ENCODE measurements at places on chromosomes 1 and 21. TPM values are rescaled to one million over a fixed set of nuclear protein-coding genes. Genes with fewer than 3 reads are reported as not detected.

- H3K27me3 ChIP-seq: no peaks in the 10 kb centered on the region
- no peak overlapping the region for H3K4me3 ChIP-seq
- no peaks in the 10 kb centered on the region for H3K4me1 ChIP-seq
- H3K36me3 ChIP-seq: no peaks in the 10 kb centered on the region
- H3K27ac ChIP-seq: no peak overlapping the region
- no peak for DNase-seq
These were observed 43.4 kb downstream of the LTN1 start for GRCh38 chr21:28949318-28949717.

DNA sequence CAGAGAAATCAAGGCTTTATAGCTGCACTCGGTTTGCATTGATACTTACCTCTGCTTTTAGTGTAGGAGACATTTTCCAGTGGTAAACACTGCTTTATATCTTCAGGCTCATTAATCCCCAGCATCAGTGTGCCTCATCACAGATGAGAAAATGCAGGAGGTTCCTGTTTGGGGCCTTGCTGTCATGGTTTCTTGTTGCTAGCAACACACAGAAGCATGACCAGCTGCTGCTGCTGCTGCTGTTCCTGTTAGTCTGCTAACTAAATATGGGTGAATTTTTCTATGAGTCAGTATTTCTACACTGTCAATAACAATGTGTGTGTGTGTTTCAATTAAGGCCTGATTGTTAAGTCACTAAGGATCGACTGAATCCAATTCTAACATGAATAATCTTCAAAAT is 85.8 kb upstream of the RGS1 start:
- H3K27me3 ChIP-seq: no peaks in the 10 kb centered on the region
- H3K4me3 ChIP-seq: no peak overlapping the region
- no peaks in the 10 kb centered on the region for H3K36me3 ChIP-seq
- DNase-seq: peak; percentile 41
- H3K4me1 ChIP-seq: peaks cover 5% of the 10 kb centered on the region
- H3K27ac ChIP-seq: peak overlapping the region; percentile 67

- H3K36me3 ChIP-seq: no peaks in the 10 kb centered on the region
- H3K4me1 ChIP-seq: no peaks in the 10 kb centered on the region
- no peak overlapping the region for H3K27ac ChIP-seq
- no peak for DNase-seq
- H3K27me3 ChIP-seq: no peaks in the 10 kb centered on the region
- H3K4me3 ChIP-seq: no peak overlapping the region
These were observed 455.0 kb downstream of the BRINP3 start for GRCh38 chr1:190022709-190023108.

DNA sequence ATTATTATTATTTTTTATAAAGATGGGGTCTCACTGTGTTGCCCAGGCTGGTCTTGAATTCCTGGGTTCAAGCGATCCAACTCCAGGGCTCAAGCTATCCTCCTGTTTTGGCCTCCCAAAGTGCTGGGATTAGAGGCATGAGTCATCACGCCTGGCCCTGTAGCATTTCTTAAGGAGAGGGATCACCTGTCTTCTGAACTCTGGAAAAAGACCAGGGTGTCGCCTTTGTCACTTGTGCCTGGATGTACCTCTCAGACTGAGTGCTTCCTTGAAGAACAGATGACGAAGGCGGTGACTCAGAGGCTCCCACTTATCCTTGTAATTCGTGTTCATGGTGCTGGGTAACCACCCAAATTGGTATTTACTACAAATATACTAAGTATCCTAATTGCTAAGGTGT is 2.4 kb upstream of the CGN start:
- H3K36me3 ChIP-seq: no peaks in the 10 kb centered on the region
- H3K4me1 ChIP-seq: peaks cover 30% of the 10 kb centered on the region
- no peaks in the 10 kb centered on the region for H3K27me3 ChIP-seq
- H3K27ac ChIP-seq: peak overlapping the region; percentile 89

DNA sequence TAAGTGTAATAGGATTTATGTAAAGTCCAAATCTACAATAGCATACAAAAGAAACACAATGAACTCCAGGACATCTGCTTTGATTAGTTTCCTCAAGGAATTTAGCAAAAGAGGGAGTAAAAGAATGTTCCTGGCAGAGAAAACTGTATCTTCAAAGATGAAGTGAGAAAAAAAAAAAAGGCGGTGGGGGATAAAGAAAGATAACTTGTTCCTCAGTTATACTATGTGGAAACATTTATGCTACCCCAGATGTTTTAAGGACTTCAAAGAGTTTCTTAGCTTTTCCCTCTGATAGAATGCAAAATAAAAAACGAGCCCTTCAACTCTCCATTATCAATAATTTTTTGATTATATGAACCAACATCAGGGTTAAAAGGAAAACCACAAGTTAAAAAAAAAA is 908.9 kb upstream of the ADGRL2 start:
- H3K4me1 ChIP-seq: peaks cover 8% of the 10 kb centered on the region
- no peak overlapping the region for H3K4me3 ChIP-seq
- no peak for DNase-seq
- H3K36me3 ChIP-seq: no peaks in the 10 kb centered on the region
- H3K27me3 ChIP-seq: no peaks in the 10 kb centered on the region

DNA sequence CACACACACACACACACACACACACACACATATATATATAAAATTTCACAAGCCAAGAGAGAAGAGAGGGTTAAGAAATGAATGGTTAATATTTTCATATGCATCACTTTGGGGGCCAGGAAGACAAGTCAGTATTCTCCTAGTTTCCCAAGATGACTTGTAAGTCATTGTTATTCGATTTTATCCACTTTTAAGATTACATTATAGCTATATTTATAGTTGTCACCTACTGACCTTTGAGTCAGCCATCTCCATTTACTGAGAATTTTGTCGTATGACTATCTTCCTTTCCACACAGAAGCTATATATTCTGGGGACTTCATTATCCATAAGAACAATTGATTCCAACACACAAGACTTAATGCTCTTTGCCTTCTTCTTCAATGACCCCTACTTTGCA is 8.9 kb downstream of the LYST start:
- peaks cover 24% of the 10 kb centered on the region for H3K4me1 ChIP-seq
- no peaks in the 10 kb centered on the region for H3K27me3 ChIP-seq
- H3K4me3 ChIP-seq: no peak overlapping the region
- no peak overlapping the region for H3K27ac ChIP-seq

GRCh38 chr1:174812656-174813055 is 187.1 kb upstream of the CACYBP start:
- no peaks in the 10 kb centered on the region for H3K27me3 ChIP-seq
- H3K27ac ChIP-seq: no peak overlapping the region
- H3K4me3 ChIP-seq: no peak overlapping the region
- H3K4me1 ChIP-seq: no peaks in the 10 kb centered on the region

- H3K36me3 ChIP-seq: no peaks in the 10 kb centered on the region
- H3K27me3 ChIP-seq: no peaks in the 10 kb centered on the region
- H3K27ac ChIP-seq: no peak overlapping the region
- H3K4me3 ChIP-seq: no peak overlapping the region
- no peak for DNase-seq
- no peaks in the 10 kb centered on the region for H3K4me1 ChIP-seq
These were observed 631.9 kb upstream of the ADGRL4 start for GRCh38 chr1:79638382-79638781.

DNA sequence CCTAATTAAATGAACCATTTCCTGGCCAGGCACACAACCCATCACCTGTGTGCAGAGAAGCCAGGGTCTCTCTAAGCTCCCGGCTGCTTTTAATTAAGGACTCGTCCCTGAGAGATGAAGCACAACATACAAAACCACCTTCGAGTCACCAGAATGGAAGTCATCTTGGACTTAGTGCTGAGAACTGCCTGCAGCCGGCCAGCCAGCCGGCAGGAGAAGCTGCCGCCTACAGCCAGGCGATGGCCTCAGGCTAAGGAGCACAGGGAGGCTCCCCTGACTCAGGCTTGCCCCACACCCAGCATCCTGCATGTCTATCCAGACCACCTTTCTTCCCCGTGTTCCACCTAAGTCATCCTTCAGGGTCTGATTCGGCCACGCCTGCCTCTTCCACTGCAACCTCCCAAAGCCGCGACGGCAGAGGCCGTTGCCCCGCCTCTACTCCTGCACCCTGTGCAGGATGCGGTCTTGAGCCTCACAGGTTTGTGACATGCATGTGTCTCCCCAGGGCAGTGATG is 83.6 kb downstream of the SLC66A1 start:
- DNase-seq: no peak
- no peaks in the 10 kb centered on the region for H3K27me3 ChIP-seq
- H3K4me3 ChIP-seq: no peak overlapping the region
- H3K27ac ChIP-seq: no peak overlapping the region
- no peaks in the 10 kb centered on the region for H3K36me3 ChIP-seq

DNA sequence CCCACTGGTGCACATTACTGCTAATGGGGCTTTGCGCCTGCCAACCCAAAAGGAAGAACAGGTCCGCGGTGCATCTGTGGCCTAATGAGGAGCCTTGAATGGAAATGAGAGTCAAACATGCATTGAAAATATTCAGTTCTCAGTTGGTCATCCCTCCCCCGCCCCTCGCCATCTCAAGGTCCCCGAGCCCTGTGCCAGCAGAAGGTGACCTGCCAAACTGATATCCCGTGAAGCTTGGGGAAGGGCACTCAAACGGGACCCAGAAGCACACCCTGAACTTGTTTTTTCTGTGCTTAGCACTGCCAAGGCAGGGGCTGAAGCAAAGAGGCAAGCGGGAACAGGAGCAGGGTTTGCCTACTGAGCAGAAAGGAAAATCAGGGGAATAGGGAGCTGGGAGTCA is 67.9 kb upstream of the ZNF648 start:
- no peaks in the 10 kb centered on the region for H3K4me1 ChIP-seq
- no peak for DNase-seq
- H3K27me3 ChIP-seq: no peaks in the 10 kb centered on the region
- no peaks in the 10 kb centered on the region for H3K36me3 ChIP-seq
- H3K4me3 ChIP-seq: no peak overlapping the region

GRCh38 chr1:18482721-18483425 is 2.1 kb downstream of the KLHDC7A start:
- no peaks in the 10 kb centered on the region for H3K27me3 ChIP-seq
- no peak overlapping the region for H3K27ac ChIP-seq
- no peaks in the 10 kb centered on the region for H3K36me3 ChIP-seq
- DNase-seq: no peak
- peaks cover 17% of the 10 kb centered on the region for H3K4me1 ChIP-seq

DNA sequence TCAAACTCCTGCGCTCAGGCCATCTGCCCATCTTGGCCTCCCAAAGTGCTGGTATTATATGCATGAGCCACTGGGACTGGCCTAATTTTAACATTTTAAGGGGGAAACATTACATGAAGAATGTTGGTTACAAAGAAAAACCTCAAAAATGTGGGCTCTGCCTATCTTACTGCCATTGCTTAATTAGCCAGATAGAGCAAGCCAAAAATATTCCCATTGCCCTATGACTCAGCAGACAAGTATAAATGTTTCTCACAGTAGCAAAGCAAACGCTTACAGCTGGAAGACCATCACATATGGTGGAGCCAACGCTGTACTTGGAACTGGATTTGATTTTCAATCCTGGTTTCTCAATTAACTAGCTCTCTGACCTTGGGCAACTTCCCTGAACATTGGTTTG is 502.0 kb downstream of the SMYD3 start:
- peaks cover 7% of the 10 kb centered on the region for H3K4me1 ChIP-seq
- H3K27me3 ChIP-seq: no peaks in the 10 kb centered on the region
- no peaks in the 10 kb centered on the region for H3K36me3 ChIP-seq

- no peaks in the 10 kb centered on the region for H3K36me3 ChIP-seq
- DNase-seq: peak; percentile 76
- H3K4me1 ChIP-seq: peaks cover 21% of the 10 kb centered on the region
These were observed 11.5 kb downstream of the TRIM46 start for GRCh38 chr1:155184835-155185782.

DNA sequence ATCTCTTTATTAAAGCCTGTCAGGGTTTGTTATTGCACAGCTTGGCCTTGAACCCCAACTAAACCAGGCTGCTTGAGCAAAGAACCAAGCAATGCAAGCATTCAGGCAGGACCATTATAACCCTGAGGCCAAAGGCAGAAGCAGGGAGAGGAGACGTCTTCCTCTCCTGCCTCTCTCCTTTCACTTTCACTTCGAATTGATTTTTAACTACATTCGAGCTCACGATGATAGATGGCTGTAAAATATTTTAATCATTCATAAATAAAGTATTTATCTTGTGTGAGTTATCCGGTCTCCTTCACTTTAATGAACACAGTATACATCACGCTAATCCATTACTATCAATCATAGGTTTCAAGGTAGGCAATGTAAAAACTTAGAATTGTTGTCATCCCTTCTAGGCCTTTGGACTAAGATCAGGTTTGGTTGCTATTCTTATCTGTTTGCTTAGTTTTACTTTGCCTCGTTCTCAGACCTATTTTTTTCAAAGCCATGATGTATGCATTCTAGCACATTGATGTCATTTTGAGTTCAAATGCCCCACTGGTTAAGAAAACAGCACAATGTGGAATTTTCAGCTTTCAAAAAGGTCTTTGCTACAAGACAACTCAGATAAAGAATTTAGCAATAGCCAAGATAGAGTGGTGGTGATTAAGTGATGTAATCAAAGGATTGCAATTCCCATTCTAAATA is 480.2 kb upstream of the RUNX1 start:
- no peaks in the 10 kb centered on the region for H3K36me3 ChIP-seq
- H3K27ac ChIP-seq: peak overlapping the region; percentile 66
- no peak overlapping the region for H3K4me3 ChIP-seq
- no peaks in the 10 kb centered on the region for H3K4me1 ChIP-seq

GRCh38 chr1:157862114-157863070 is 20.8 kb upstream of the CD5L start:
- no peak for DNase-seq
- H3K27me3 ChIP-seq: peaks cover 5% of the 10 kb centered on the region
- no peaks in the 10 kb centered on the region for H3K4me1 ChIP-seq
- no peak overlapping the region for H3K27ac ChIP-seq
- no peak overlapping the region for H3K4me3 ChIP-seq

GNAT2 gene
- total RNA-seq: not detected

SPRR2G gene
- not detected for total RNA-seq

MYOC gene
- 7.6 TPM for total RNA-seq

CASZ1 gene
- 39.1 TPM for total RNA-seq

HTR1D gene
- 0.20 TPM for total RNA-seq

FCRL3 gene
- total RNA-seq: not detected

FLG2 gene
- not detected for total RNA-seq

PDZK1 gene
- total RNA-seq: not detected

CD1B gene
- total RNA-seq: not detected

GPR61 gene
- not detected for total RNA-seq

TTC4 gene
- 9.7 TPM for total RNA-seq
